ENCODE measurements at places on chromosomes 7 and 10.

GRCh38 chr10:33616956-33617355, 282.5 kb upstream of the NRP1 start:
- no peak for DNase-seq

GRCh38 chr10:102647443-102648268, 3.4 kb downstream of the TRIM8 start:
- DNase-seq: no peak

GRCh38 chr10:19468413-19468812, 347.8 kb upstream of the PLXDC2 start:
- no peak for DNase-seq

- DNase-seq: no peak
Observed at GRCh38 chr10:43053825-43054224, 23.0 kb upstream of the RET start.

- DNase-seq: no peak
Observed at GRCh38 chr10:31607481-31607880, 288.5 kb downstream of the ZEB1 start.

GRCh38 chr7:111825046-111825445, 262.8 kb upstream of the IMMP2L start:
- no peak for DNase-seq

- no peak for DNase-seq
Observed at GRCh38 chr10:4671451-4672145, 154.4 kb upstream of the AKR1E2 start.

DNA sequence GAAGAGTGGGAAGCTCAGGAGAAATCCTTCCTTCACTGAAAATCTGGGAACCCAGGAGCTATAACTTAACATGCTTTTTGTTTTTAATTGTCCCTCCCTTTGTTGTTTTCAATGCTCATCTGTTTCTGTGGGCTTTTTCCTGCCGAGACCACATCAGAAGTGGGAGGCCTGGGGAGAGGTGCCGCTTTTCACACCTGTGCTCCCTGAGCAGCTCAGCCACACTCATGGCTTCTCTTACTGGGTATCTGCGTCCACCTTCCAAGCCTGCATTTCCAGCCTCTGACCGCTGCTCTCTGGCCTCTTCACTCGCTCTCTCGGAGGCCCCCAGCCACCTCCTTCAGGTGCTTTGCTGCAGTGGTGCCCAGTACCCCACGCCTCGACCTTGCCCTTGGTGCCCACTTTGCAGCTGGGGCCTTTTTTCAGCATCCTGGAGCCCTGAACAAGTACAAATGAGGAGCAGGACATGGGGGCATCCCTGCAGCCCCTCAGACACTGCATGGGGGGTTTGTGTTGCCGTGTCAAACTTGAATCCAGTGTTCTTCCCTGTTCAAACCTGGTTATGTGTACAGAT, 9.9 kb downstream of the C7orf57 start:
- no peak for DNase-seq

- no peak for DNase-seq
Observed at GRCh38 chr7:29771081-29771816, 35.1 kb upstream of the WIPF3 start.

DNA sequence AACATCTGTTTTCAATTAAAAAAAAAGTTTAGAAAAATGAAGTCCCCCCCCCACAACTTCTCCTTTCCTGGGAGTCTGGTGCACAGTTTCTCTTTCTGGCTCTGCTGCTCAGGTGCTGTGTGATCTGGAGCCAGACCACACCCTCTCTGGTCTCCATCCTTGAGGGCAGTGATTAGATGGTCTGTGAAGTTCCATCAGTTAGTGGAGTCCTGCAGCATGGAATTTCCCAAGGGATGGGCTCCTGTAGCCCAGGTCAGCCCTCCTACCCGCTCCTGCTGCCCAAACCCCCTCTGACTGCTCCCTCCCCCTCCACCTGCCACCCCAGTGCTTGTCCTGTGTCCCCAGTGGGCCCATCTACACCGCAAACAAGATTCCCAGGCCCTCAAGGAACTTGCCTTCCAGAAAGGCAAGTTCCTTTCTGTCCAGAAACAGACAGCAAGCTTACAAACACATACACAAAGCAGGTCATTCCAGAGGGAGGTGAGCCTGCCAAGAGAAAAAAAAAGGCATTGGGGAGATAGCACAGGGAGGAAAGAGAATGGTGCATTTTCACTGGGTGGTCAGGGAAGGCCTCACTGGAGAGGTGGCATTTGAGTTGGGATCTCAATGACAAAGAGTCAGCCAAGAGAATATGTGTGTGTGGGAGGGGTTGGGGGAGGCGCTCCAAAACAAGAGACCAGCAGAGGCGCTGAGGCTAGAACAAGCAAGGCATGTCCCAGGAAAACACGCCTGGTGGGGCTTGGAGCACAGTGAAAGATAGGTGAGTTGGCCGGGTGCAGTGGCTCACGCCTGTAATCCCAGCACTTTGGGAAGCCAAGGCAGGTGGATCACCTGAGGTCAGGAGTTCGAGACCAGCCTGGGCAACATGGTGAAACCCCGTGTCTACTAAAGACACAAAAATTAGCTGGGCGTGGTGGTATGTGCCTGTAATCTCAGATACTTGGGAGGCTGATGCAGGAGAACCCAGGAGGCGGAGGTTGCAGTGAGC, 49.5 kb upstream of the SLC29A3 start:
- no peak for DNase-seq

DNA sequence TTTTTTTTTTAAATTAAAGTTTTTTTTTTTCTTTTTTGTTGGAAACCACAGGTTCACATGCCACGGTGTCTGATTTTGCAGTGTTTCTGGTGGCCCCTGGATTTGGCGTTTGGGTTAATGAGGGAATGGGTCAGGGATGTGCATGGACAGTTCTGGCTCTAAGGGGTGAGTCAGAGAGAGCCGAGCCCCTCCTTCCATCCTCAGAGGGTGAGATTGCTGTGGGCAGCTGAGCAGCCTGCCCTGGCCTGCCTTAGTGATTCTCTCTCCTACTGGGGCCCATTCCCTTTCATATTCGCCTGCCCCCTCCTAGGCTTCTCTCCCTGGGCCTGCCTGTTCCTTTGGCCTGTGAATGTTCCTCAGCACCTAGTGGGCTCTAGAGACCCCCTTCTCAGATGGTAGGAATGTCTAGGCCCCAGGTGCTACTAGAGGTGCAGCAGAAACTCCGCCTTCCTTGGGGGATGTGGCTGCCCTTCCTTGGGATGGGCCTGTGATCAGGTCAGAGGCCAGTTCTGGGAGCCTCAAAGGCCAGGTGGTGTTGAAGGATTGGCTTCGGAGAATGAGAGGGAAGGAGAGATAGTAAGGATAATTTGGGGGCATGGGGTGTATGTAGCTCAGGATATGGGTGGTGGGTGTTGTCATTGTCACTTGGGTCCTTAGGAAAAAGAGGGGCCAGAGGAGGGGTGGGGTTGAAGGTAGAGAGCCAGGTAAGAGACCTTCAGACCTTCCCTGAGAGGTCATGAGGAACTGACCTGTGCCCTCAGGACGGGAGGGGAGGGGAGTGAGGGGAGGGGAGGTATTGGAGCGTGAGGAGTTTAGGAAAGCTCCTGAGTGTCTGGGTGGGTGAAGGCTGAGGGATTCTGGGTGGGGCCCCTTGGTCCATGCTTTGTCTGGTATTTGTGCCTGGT, 19.8 kb downstream of the TSPAN14 start:
- DNase-seq: no peak

- DNase-seq: no peak
Observed at GRCh38 chr7:50721160-50721559, 61.5 kb downstream of the GRB10 start.

DNA sequence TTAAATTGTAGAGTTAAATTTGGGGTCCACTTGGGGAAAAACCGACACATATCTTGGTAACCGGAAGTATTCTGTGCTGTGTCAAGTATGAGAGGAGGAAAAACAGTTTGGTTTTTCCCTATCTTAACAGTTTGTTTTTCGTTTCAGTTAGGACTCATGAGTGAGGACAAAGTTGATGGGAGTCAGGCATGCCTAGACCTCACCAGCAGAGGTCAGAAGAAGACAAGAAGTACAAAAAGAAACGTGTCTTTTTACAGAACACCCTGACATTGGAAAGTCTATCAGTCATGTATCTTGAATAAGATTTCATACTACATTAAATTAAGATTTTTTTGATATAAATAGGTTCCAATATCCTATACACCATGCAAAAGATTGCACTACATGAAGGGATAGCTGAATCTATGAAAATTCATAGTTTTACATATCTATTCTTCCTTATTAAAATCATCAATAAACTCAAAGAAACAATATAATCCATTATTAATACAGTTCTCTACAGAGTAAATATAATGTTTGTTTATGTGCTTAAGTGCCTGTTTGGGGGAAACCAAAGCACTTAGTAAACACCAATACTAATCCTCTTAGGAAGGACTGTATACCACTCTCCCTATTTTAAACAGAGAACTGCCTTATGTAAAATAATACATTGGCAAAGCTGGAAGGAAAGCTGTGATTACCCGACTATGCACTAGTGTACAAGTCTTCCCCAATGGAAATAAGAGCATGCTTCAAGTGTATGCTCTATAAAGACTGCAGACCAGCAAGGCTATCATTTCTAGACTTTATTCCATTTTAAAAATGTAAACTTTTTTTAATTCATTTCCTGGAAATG, 95.6 kb downstream of the USP6NL start:
- DNase-seq: peak; percentile 59

DNA sequence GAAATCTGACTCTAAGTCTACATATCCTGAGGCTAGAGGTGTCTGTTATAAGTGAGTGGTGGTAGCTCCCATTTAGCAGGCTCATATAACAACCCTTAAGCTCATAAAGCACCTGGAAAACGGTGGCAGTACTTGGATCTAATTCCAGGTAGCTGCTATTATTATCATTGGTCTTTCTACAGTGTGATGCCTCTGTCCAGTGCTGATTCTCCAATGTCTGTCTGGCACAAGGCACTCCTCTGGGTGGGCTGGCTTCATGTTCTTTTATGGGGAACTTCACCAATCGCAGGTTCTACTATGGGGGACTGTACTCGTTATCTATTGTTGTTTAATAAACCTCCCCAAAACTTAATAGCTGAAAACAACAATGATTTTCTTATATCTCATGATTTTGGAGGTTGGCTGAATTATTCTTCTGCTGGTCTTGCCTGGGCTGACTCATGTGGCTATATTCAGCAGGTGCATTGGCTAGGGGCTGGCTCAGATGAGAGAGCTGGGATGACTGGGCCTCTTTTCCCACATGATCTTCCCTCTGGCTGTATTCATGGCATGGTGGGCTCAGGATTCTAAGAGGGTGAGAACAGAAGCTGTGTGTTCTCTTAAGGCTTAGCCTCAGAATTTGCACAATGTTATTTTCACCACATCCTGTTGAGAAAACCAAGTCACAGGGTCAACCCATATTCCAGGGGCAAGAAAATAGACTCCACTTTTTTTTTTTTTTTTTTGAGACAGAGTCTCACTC, 93.0 kb upstream of the PCGF5 start:
- no peak for DNase-seq

DNA sequence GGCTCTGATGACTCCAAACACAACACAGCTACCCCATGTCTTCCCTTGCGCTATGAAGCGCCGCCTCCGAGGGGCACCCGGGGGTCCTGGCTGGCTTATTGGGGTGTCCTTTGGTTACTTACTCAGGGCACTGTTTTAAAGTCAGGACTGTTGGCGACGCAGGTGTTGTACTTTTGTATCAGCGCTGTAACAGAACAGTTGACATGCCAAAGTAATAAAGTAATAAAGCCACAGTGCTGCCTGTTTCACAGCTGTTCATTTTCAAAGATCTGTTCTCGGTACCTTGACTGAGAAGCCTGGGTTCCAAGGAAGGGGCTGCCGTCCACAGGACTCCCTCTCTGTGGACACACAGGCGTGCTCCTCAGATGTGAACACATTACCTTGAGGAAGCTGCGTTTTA, 64.1 kb downstream of the WDR37 start:
- DNase-seq: no peak

- no peak for DNase-seq
Observed at GRCh38 chr7:7203813-7204575, 21.6 kb downstream of the C1GALT1 start.

GRCh38 chr7:29609162-29610037, 45.8 kb downstream of the PRR15 start:
- DNase-seq: no peak

DNA sequence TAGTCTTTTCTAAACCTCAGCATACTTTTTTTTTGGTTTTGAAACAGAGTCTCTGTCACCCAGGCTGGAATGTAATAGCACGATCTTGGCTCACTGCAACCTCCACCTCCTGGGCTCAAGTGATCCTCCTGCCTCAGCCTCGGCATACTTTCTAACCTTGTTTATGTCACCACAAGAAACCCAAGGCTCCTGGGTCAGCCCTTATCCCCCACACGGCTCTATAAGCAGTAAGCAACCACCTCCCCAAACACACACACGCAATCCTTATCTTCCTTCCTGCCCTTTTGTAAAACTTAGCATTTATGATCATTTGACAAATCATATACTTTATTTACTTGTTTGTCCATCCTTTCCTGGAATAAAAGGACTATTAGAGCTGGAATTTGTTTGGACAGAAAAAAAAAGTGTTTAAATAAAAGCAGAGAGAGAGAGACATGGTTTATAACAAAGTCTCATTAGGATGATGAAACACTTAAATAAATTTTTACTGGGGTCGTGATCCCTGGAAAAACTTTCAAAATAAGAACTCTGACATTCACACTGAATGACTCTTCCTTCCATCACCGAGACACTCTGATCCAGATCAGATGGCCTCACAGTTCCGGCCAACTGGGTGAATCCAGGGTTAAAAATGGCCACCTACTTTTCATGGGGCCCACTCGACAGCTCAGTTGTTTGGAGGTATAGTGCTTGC, 72.7 kb upstream of the PIK3CG start:
- DNase-seq: no peak

DNA sequence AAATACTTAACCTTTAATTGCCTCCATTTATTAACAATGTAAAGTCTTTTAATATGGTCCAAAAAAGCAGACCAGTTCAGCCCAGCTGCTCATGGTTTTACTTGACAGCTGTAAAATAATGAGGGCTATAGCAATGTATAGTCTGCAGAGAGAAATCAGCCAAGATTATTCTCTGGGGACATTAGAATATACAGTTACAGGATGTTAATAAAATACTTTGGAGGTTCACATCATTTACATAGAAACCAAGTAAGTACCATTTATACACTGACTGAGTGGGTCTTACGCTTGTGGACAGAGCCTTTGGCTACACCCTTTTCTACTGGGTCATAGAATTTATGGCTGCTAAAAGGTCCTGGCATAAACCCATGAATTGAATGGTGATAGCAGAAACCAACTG, 340.7 kb upstream of the CELF2 start:
- no peak for DNase-seq

GRCh38 chr10:88114368-88114767, 250.9 kb downstream of the PTEN start:
- DNase-seq: peak; percentile 15

- DNase-seq: no peak
Observed at GRCh38 chr10:52279546-52279945, 34.5 kb upstream of the DKK1 start.

DNA sequence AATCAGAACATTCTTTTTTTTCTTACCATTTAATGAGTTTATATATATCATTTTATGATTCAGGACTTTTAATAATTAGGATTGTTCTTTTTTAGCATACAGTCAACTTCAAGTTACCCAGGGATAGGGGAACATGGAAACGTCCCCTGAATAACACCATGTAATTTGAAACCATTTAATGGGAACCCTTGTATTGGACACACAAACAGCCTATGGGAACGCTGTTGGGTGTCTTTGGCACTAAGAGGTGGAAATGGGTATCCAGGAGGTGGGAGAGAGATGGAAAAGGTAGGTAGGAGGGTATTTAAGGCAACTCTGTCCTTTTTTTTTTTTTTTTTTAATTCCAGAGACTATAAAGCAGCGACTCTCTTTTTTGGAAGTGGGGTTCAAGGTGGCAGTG, 2.6 kb downstream of the LUC7L2 start:
- no peak for DNase-seq

GRCh38 chr7:130279286-130279685, 12.6 kb downstream of the CPA2 start:
- no peak for DNase-seq

- no peak for DNase-seq
Observed at GRCh38 chr7:44977959-44978335, 868 bp downstream of the MYO1G start.

All from activated T-cell treated with anti-CD3 and anti-CD28 coated beads, Interleukin-2, amount 50 U/mL, for 72 hours (primary cell).